Metanephros (tissue), 2 donors: ENCODE measurements at places on chromosomes 12 and 14. TPM values are rescaled to one million over a fixed set of nuclear protein-coding genes. Genes with fewer than 3 reads are reported as not detected.

Gene AEBP2
- total RNA-seq, result 50.4 TPM

Gene MYH6
- total RNA-seq, result 0.64 TPM

Gene GPRC5A
- 12.3 TPM for total RNA-seq

Gene RBP5
- 17.7 TPM for total RNA-seq

Gene SCN8A
- total RNA-seq, result 3.7 TPM

Gene SYCP3
- 0.12 TPM for total RNA-seq

Gene RPL10L
- total RNA-seq, result not detected

Gene PTCSC3
- total RNA-seq, result not detected

Gene SLC25A21
- total RNA-seq, result 2.0 TPM

Gene KRT74
- not detected for total RNA-seq

Gene CAPZA3
- not detected for total RNA-seq

Gene RHOJ
- total RNA-seq, result 13.4 TPM

Gene PIK3C2G
- total RNA-seq, result 8.4 TPM

Gene C12orf54
- not detected for total RNA-seq

Gene CPNE6
- total RNA-seq, result not detected

Gene SMOC1
- total RNA-seq, result 3.9 TPM

Gene GPD1
- total RNA-seq, result 60.8 TPM

Gene TEAD4
- total RNA-seq, result 18.3 TPM

Gene CLEC4D
- total RNA-seq, result 1.8 TPM

Gene MYF5
- 6.3 TPM for total RNA-seq

Gene TAS2R8
- 0.18 TPM for total RNA-seq

Gene CSRP2
- total RNA-seq, result 55.2 TPM
